Activated gamma-delta T cell treated with Interleukin-2 at 50 U/mL for 16 hours (primary cell): ENCODE measurements at places on chromosomes 12 and 14.

DNA sequence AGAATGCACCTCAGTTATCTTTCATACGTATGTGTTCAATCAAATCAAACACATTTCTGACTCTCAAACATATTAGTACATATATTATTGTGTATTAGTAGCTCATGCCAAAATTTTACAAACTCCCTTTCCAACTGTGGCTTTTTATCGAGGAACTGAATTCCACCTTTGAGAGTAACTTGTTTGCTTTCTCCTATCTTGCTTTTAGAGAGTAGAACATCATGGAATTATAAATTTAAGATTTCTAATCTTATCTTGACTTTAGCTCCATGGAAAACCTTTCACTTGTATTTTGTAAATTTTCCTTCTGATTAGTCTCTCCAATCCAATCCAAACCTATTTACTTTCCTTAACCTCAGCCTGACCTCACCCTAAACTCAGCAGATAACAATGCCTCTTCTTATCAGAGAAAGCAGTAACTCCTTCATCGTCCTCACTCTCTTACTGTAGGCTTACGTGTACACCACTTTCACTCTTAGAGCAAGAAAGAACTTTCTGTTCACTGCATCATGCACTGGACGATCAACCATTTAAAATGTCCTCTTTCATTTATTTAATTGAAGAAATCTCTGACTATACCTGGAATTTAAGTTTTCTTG, 164.5 kb downstream of the TMTC3 start:
- no peak for DNase-seq

GRCh38 chr14:46054526-46054925, 597.1 kb downstream of the RPL10L start:
- no peak for DNase-seq

- no peak for DNase-seq
These were observed 203.6 kb upstream of the PRICKLE1 start for GRCh38 chr12:42793166-42793565.

GRCh38 chr14:101116065-101116464, 212.5 kb upstream of the RTL1 start:
- no peak for DNase-seq

GRCh38 chr12:10190558-10191388, 11.9 kb downstream of the TMEM52B start:
- DNase-seq, result peak; percentile 52

DNA sequence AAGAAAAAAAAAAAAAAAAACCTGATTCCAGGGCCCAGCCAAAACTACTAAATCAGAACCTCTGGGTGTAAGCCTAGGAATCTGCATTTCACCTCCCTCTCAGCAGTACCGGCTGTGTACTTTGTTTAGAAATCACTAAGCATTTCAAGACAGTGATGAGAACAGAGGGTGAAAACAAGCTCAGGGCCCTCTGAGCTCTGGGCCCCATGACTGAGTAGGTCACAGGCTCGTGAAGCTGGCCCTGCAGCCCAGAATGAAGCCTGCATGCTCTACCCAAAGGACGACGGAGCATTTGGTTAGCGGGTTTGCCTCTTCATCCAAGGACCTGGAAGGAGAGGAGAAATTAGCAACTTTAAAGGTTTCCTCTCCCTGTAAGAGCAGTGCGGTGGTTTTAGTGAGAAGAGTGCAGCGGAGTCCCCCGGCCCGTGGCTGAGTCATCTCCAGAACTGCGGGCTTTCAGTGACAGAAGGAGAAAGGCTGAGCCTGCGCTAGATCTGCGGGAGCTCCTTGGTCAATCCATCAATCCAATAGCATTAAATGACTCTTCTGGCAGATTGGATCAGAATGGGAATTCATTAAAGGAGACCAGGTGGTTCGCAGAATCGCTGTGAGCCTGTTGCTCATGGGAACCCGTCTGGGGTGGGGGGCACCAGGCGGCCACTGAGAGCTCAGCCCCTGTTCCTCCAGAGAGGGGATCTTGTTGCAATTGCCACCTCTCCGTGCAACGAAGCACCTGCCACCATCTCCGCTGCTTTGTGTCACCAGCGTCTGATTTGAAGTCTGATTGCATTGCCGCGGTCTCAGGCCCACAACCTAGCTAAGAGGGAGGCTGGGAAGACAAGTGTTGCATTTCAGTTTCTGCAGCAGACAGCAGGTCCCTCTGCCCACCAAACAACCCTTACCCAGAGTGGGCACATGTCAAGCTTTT, 7.3 kb downstream of the IL31 start:
- DNase-seq, result no peak

DNA sequence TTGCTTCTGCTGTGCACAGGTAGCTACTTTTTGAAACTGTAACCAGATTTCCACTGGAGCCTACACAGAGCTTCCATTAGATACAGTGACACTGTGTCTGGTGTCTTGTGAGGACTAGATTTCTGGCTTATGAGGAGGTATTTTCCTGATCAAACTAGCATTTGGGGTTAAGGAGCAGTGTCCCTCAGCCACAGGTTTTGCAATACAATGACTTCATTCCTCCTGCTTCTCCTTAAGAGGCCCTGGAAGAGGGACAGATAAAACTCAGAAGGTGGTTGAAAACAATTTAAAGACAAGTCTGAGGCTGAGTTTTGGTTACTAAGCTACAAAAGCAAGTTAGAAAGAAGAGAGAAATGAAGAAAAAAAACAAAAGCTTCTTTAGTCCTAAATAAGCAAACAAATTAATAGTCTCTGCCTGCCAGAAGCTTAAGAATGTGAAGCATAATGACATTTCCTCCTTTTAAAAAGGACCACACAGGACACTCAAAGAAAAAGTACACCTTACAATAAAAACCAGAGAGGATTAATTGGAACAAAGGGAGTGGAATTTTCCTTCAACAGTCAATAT, 53.0 kb downstream of the PKP2 start:
- DNase-seq, result no peak

- no peak for DNase-seq
These were observed 205.0 kb upstream of the FOXN3 start for GRCh38 chr14:89621791-89622638.

DNA sequence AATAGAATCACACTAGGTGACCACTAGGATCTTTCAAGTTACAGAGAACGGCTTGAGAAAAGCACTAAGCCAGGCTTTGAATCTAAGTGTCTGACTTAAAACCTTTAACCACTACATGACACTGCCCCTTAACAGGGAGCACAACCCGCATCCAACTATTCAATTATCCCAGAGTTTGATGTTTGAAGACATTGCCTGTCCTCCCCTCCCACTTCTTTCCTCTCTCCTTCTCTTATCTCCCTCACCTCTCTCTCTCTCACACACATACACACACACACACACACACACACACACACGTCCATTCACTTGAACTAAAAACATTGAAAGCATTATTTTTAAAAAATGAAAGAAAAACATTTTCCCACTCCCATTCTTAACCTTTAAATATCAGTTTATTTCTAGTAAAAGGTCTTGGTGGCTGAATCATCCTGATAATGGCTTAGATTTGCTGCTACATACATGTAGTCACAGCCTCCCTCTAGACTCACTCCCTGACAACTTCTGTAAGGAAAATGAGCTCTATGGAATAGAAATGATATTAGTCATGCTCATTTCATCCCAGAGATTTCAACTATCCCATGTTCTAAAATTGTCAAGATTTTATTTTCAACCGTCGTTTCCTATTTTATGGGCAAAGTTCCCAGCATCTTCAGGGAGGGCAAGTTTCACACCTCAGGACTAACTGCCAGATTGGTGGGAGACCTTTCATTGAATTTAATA, 53.5 kb upstream of the RAP1B start:
- no peak for DNase-seq

- no peak for DNase-seq
These were observed 33.6 kb downstream of the HMGA2 start for GRCh38 chr12:65857840-65858239.

GRCh38 chr12:50599366-50600095, 94.7 kb downstream of the DIP2B start:
- DNase-seq, result no peak

GRCh38 chr12:111298582-111299436, 70.1 kb downstream of the PHETA1 start:
- peak; percentile 42 for DNase-seq

DNA sequence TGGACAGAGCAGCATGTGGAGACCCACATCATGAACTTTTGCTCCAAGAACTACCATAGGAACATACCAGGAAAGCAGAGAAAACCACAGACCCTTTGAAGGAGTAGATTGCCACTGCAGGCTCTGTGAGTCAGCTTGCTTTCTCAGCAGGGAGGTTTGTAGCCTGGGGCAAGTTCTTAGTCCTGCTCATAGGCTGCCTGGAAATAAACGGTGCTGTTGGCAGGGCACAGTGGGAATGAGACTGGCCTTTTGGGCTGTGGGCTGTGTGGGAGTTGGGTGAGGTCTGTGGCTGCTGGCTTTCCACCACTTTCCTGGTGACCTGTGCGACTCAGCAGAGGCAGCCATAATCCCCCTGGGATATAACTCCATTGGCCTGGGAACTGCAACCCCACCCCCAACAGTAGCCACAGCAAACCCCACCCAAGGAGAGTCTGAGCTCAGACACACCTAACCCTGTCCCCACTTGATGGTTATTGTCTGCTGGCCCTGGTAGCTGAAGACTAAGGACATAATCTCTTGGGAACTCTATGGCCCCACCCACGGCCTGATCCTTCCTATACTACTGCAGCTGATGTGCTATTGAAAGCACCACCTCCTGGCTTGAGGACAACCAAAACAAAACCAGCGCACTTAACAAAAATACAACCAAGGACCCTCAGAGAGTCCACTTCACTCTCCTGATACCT, 192.1 kb upstream of the GARIN6 start:
- no peak for DNase-seq

GRCh38 chr14:60756847-60757246, 22.3 kb downstream of the MNAT1 start:
- no peak for DNase-seq

DNA sequence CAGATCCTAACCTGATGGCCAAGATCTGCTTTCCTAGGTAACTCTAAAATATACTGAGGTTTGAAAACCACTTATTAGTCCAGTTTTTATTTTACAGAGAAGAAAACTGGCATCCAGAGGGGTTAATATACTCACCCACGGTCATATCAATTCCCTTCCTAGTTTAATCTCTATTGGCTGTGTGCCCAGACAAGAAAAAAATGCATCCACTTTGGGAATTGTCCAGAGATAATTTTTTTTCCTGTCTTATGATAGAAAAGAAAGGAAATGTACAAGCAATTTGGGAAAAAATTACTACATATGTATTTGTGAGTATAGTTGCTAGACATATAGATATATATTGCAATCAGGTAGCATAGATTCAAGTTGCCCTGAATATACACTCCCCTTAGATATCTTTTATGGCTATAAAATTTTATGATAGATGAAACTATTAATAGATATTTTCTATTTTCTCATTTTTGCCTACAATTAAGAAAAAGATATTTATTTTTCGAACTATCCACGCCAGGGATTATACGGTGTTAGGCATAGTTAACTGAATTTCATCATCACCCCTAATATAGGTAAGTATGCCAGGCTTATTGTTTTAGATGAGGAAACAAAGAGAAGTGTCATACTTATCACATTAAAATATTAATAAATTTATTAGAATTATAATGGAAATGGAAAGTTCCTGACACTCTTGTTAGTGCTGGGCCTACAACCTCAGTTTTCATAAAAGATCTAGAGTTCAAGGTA, 100.5 kb upstream of the SLC38A2 start:
- DNase-seq, result no peak

DNA sequence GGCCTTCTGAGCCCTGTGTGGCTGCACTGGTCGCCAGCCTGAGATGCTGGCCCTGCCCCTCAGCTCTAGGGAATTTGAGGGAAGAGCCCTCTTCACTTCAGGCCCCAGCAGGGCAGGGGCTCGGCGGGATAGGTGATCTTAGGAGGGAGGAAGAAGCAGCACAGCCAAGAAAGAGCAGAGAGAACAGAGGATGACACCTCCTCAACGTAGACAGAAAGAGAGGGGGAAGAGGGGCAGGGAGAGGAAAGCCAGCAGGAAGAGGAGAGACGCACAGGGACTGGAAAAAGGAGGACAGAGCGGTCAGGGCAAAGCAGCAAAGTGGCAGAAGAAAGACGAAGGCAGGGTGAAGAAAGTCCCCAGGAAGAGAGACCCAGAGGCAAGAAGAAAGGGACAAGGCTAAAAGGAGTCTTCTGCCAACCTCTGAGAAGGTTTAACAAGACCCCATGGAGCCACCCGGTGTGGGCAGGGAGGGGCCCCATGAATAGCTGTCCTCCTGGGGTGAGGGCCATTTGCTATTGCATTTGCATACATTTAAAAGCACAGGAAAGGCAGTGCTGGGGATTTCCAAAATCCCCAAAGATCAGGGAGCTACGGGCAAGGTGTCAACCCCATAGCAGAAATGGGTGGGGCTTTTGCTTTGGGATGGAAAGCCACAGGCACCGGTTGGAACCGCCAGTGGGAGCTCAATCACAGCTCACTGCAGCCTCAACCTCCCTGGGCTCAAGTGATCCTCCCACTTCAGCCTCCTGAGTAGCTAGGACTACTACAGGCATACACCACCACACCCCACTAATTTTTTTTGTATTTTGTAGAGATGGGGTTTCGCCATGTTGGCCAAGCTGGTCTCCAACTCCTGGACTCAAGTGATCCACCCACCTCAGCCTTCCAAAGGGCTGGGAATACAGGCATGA, 22.7 kb downstream of the CMKLR1 start:
- DNase-seq, result no peak

- no peak for DNase-seq
These were observed 297.2 kb downstream of the ITPR2 start for GRCh38 chr12:26535826-26536225.

DNA sequence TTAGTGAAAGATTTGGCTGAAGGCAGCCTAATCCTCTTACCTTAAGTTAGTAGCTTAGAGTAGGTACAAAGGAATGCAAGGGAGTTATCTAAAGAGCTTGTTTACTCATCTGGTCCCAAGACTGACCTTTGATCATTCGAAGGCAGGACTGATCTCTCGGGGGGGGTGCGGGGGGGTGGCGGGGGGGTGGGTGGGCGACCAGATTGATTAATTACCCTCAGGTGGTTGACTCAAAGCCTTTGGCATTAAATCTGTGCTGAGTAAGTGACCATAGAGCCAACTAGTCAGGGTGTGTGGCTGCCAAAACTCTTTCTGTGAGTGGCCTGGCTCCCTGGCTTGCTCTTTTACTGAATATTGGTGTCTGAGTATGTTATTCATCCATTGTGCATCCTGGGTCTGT, 731.9 kb upstream of the FBXO33 start:
- no peak for DNase-seq

- no peak for DNase-seq
These were observed 5.1 kb upstream of the TMED10 start for GRCh38 chr14:75181293-75182062.

- DNase-seq, result peak; percentile 42
These were observed 10.9 kb downstream of the HDAC7 start for GRCh38 chr12:47808574-47809365.

DNA sequence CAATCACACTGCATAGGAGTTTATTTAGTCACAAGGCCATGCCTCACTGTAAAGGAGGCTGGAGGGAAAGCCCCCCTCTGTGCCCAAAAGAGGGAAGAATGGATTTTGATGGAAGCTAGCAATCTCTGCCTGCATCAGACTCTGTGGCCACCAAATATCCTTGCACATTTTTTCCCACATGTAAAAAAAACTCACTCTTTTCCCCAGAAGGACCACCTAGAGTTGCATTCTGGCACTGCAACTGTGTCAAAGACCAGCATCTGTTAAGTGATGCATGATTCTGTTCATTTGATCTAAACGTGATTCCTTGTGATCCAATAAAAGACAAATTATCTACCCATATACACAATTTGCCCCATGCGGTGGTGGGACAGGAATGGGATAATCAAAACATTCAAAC, 8.0 kb downstream of the RHOJ start:
- no peak for DNase-seq
